Activated naive CD4-positive, alpha-beta T cell treated with anti-CD3 and anti-CD28 coated beads, Interleukin-2, amount 50 U/mL, for 72 hours (primary cell): ENCODE measurements at places on chromosomes 3 and 15.

DNA sequence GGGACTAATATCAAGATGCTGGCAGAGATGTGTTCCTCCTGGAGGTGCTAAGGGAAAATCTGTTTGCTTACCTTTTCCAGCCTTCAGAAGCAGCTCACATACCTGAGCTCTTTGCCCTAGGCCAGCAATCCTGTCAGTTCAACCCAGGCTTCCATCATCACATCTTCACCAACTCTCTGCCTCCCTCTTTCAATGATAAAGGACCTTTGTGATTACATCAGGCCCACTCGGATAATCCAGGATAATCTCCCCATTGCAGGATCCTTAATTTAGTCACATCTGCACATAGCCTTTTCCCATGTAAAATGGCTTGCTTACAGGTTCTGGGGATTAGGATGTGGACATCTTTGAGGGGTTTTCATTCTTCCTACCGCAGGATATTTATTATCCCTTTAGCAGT is 58.3 kb downstream of the NSUN3 start:
- DNase-seq: no peak

DNA sequence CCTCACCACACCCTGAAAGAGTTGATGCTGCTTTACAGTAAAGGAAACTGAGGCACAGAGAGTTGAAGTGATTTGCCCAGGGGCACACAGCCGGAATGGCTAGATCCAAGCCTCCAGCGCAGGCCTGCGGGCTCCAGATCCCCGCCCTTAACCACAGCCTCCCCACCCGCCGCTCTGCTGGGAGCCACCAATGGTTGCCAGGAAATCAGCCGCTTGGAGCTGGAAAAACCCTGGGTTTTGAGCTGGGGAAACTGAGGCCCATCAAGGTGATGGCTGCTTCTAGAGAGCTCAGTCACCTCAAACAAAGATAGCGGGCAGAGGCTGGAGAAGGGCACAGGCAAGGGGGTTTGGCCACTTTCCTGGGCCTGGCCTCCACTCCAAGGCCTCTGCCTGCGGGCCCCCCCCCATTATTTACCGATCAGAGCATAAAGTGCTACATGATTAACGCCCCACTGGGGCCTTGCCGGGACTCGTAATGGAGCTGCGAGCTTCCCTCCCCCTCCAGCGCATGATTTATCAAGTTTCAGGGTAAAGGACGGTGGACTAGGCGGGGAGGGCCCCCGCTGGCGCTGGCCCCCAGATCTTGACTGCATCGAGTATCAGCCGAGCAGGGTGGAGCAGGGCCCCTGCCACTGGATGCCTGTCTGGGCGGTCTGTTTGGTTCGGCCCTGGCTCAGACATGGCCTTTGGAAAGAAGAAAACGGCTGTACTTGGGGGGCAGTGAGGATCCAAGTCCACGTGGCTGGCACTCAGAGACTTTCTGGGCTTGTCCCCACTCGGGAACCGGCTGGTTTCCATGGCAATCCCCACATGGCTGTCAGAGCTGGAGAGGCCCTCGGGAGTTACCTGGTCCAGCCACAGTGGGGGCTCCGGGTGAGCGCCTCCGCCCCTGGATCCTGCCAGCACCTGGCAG is 9.1 kb downstream of the PLXND1 start:
- no peak for DNase-seq

GRCh38 chr3:120864541-120864940 is 43.5 kb upstream of the STXBP5L start:
- no peak for DNase-seq

DNA sequence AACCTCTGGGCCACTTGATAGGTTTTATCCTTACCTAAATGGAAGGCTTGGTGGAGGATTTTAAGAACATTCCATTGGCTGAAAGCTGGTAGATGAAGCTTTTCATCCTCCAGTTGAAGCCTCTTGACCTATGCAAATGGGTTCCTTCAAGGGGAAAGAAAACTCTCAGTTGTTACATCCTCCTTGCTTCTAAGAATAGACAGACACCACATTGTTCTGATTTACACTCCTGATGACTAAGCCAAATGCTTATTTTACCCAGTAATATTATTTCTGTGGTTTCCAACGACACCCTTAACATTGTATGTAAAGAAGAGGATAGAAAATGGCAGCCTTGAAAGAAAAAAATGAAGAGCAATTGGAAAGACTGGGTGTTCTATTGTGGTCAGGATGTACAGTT is 480.5 kb downstream of the OTOL1 start:
- no peak for DNase-seq

DNA sequence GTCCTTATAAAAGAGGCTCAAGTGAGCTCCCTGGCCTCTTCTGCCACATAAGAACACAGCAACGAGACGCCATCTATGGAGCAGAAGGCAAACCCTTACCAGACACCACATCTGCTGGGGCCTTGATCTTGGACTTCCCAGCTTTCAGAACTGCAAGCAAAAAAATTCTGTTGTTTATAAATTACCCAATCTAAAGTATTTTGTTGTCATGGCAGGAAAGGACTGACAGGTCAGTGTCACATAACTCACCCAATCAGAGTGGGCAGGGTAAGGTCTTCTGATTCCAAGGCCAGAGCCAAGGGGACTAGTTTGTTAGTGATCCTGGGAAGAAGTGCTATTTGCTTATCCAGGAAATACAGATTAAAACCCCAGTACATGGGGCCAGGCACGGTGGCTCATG is 98.9 kb downstream of the HMG20A start:
- no peak for DNase-seq

DNA sequence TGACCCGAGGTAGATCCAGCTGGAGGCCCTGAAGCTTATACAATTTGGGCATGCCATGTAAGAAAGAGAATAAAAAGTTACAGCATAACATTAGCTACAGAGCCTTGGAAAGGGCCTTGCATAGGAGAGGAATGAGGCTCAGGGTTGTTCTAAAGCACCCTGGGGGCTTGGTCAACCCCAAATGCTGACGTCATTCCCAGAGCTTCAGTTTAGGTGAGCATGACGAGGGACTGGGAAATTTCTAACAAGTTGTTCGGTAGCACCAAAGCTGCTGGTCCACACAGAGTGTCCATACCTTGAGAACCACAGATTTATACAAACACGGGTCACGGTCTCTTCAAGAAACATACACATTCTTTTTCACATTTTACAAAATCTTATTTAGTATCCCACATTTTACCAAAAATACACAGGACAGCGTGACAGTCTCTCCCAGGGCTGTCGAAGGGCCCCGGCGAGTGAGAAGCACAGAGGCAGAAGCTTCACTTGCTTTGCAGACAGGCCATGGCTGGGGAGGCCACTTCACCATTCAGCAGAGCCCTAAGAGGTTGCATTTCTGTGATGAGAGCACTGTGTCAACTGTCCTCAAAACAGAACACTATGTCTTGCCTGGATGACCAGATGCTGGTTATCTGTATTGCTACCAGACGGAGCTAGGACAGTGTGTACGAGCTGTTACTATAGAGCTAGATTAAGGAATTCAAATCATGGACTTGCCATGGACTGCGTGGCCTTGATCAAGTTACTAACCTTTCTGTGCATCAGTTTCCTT is 68.2 kb upstream of the ARRDC4 start:
- DNase-seq: no peak

GRCh38 chr15:39852250-39852649 is 67.8 kb downstream of the GPR176 start:
- no peak for DNase-seq

DNA sequence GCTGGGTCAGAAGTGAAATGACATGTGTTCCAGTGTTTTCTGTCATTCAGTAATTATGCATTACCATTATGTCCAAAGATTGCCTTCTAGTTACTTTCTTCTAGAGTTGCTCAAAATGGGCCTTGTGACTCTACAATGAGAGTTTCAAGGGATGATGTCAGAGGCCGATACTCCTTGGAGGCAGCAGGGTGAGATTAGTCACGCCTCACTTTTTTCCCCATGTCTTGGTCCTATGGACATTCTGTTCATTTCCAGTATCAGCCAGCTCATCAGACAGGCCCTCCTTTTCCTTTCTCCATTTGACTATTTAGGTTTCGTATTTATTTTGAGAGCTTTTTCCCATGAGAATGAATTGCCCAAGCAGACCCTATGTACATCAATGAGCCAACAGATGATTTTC is 17.5 kb downstream of the VGLL3 start:
- no peak for DNase-seq

DNA sequence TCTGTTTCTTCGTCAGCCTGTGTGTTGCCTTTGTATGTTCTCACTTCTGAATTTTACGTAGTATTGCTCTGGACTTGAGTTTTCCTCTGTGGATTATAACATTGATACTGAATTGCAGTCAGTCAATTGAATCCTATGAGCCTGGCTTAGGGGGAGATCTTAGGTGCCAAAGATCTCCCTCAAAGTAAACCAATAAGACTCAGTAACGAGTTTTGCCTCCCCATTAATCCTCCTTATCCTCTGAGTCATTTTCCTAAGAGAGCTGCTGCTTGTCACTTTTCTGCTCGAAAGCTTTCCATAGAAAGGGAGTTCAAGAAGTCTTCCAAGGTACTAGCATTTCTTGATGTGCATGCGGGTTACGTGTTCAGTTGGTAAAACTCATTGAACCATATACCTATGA is 126.4 kb downstream of the CHDH start:
- no peak for DNase-seq

GRCh38 chr3:65535260-65535659 is 503.5 kb downstream of the MAGI1 start:
- DNase-seq: no peak

GRCh38 chr3:127597020-127597771 is 1.0 kb upstream of the MCM2 start:
- no peak for DNase-seq
